A673 (cell line): ENCODE measurements at places on chromosomes 1 and 21.

DNA sequence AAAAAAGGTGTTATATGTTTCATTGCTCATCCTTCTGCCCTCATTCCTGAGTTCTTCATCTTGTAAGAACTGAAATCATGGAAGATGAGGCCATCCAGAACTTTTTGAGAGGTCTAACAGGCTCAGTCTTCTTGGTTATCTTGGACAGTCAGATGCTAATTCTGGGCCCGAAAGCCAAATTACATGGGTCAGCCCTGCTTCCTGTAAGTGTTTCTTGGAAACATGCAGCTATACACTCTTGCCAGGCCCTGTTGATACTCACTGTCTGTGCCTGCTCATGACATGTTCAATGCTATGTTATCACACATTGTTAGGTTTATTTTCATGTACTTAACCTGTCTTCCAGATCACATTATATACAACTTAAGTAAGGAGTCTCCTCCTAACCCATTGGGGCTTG, 542.5 kb downstream of the NUF2 start:
- no peak for DNase-seq
- H3K27me3 ChIP-seq = no peaks in the 10 kb centered on the region
- no peak overlapping the region for H3K27ac ChIP-seq

- no peak overlapping the region for H3K4me3 ChIP-seq
- H3K27ac ChIP-seq = no peak overlapping the region
- no peak for DNase-seq
- no peaks in the 10 kb centered on the region for H3K27me3 ChIP-seq
- no peaks in the 10 kb centered on the region for H3K36me3 ChIP-seq
These were observed 42.8 kb upstream of the ARTN start for GRCh38 chr1:43890815-43891214.

- no peaks in the 10 kb centered on the region for H3K36me3 ChIP-seq
- no peaks in the 10 kb centered on the region for H3K4me1 ChIP-seq
- no peak overlapping the region for H3K27ac ChIP-seq
These were observed 153.7 kb downstream of the KCNJ6 start for GRCh38 chr21:37762606-37763005.

DNA sequence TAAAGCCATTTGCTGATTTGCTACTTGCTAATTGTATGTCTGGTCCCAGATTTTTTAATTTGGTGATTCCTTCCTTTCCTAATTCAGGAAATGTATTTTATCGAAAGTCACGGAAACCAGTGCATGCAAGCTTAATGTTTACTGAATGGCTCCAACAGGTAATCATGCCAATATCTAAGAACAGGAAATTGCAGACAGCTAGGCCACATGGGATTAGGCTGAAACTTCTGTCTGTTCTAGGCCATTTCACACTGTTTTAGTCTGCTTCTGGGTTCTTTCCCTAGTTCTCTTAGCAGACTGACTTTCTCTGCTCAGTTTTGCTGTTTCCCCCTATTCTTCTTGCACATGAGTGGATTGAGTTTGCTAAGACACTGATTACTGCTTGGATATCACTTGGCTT, 111.4 kb downstream of the NTNG1 start:
- peak; percentile 90 for DNase-seq
- H3K4me1 ChIP-seq = peaks cover 91% of the 10 kb centered on the region
- peak overlapping the region; percentile 86 for H3K27ac ChIP-seq
- H3K27me3 ChIP-seq = no peaks in the 10 kb centered on the region
- H3K4me3 ChIP-seq = no peak overlapping the region
- no peaks in the 10 kb centered on the region for H3K36me3 ChIP-seq

- H3K27me3 ChIP-seq = no peaks in the 10 kb centered on the region
- no peaks in the 10 kb centered on the region for H3K36me3 ChIP-seq
- H3K27ac ChIP-seq = no peak overlapping the region
- no peak for DNase-seq
- peaks cover 4% of the 10 kb centered on the region for H3K4me1 ChIP-seq
These were observed 40.9 kb downstream of the TNFRSF9 start for GRCh38 chr1:7899741-7900140.

DNA sequence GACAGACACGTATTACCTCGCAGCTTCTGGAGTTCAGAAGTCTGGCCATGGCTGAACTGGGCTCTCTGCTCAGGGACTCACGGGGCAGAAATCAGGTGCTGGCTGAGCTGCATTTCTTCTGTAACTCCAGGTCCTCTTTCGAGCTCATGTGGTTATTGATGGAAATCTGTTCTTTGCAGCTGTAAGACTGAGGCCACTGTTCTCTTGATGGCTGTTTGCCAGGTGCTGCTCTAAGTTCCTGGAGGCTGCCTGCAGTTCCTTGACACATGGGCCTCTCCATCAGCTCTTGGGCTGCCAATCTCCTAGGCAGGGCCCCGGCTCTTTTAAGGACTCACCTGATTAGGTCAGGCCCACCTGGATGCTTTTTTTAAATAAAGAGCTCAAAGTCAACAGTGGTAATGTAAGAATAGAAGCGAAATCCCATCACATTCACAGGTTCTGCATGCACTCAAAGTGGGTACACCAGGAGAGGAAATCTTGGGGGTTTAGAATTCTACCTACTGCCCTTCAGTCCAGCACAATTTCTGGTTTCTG, 139.1 kb downstream of the KAZN start:
- H3K27ac ChIP-seq = no peak overlapping the region
- peaks cover 34% of the 10 kb centered on the region for H3K4me1 ChIP-seq
- H3K4me3 ChIP-seq = no peak overlapping the region
- no peak for DNase-seq

GRCh38 chr1:221823149-221823548, 81.3 kb upstream of the DUSP10 start:
- no peak overlapping the region for H3K4me3 ChIP-seq
- no peak for DNase-seq
- no peaks in the 10 kb centered on the region for H3K36me3 ChIP-seq
- no peak overlapping the region for H3K27ac ChIP-seq

- no peak overlapping the region for H3K4me3 ChIP-seq
- peaks cover 10% of the 10 kb centered on the region for H3K36me3 ChIP-seq
- H3K4me1 ChIP-seq = no peaks in the 10 kb centered on the region
- no peak overlapping the region for H3K27ac ChIP-seq
These were observed 4.2 kb upstream of the ANGPTL7 start for GRCh38 chr1:11184973-11185372.

DNA sequence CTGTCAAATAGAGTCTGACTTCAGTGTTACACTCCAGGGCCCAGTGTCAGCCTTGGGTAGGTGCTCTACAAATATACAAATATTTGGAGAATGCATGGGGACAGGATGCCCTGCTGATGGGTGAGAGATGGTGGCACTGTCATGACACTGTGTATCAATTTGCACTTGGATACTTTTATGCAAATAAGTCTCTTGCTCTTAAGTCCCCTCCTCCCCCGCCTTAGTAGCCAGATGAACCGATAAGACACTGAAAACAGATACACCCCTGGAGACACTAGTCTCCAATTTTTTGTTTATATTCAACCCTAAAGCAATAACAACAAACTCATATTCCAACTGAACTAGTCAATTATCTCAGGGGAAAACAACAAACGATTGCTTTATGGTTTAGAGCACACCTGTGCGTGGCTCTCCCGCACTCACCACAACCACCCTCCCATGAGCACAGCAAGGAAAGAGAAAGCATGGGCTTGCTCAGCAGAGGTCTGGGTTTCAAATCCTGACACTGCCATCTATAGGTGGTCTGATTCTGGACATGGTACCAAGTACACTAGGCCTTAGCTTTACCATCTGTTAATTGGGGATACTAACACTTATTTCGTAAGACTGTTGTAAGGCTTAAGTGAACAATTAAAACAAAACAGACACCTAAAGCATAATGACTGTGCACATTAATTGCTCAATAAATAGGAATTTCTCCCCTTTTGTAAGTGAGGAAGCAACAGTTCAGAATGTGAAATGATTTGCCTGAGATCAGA, 50.3 kb downstream of the HIVEP3 start:
- H3K27ac ChIP-seq = no peak overlapping the region
- H3K36me3 ChIP-seq = no peaks in the 10 kb centered on the region
- peaks cover 10% of the 10 kb centered on the region for H3K4me1 ChIP-seq

DNA sequence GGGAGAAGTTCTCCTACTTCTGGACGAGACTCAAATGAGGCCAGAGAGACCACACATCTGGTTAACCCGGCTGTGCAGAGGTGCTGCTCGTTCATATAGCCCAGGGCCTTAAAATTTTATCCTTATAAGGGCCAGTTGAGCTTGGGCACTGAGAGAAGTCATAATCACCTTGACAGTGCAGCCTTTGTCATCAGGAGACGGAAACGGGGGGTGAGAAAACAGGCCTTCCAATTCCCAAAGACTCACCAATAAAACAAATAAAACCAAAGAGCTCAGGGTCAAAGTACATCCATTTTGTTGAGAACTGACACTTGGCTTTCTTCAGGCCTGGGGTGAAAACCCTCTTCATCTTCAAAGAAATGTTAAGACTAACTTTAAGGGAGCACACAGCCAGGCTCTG, 167.1 kb downstream of the TGFBR3 start:
- DNase-seq = no peak
- no peaks in the 10 kb centered on the region for H3K36me3 ChIP-seq
- H3K4me1 ChIP-seq = no peaks in the 10 kb centered on the region
- H3K27ac ChIP-seq = no peak overlapping the region
- no peaks in the 10 kb centered on the region for H3K27me3 ChIP-seq

DNA sequence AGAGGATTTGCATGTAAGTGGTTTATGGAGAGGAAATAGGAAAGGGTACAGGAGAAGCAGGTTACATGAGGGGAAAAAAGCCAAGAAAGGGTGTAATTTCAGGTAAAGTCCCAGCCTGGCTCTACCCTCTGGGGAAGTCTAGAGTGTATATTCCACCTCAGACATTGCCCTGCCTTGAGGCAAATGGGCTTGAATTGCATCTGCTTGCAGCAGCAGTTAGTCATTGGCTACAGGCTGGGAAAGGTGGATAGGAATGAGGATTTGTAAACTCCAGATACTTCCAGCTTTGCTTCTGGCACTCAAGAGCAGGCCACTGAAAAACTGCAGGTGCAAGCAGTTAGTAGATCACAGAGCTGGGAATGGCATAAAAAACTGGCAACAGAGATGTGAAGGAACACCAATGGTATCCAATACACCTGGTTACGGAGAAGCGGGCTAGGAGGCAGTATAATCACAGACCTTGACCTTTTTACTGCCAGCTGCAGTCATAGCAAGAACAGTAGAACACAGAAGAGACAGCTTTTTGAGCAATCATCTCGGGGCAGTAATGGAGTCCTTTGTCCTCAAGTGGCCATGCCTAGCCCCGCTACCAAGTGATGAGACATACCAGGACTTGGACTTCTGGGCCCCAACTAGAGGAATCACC, 226.9 kb upstream of the NRIP1 start:
- H3K27ac ChIP-seq = no peak overlapping the region
- no peaks in the 10 kb centered on the region for H3K4me1 ChIP-seq

DNA sequence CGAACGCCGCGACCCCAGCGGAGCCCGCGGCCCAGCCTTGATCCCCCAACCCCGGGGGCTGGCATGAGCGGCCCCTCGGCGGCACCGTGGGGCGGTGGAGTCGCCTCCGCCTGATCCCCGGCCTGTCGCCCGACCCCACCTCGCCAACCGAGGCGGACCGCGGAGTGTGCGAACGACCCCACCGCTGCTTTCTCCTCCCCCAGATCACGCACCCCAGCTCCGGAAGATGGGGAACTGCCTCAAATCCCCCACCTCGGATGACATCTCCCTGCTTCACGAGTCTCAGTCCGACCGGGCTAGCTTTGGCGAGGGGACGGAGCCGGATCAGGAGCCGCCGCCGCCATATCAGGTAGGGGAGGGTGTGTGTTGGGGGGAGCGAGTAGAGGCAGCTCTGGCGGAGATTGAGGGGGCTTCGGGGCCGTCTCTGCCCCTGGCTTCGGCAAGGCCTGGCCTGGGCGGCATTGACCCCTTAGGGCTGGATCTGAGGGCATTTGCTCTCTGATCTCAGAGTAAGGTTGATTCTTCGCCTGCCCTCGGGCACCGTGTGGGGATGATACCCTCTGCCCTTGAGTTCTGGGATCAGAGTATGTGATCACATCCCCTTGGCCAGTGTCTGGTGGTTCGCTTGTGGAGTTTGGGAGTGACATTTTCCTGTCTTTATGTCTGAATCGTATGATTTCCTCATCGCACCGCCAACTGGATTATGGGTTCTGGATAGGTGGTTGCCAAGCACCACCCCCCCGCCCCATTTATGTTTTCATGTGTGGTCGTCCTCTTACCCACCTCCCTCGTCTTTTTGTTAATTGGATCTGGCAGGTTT, 668 bp downstream of the RNF11 start:
- H3K4me1 ChIP-seq = peaks cover 24% of the 10 kb centered on the region
- no peaks in the 10 kb centered on the region for H3K27me3 ChIP-seq
- no peaks in the 10 kb centered on the region for H3K36me3 ChIP-seq
- H3K4me3 ChIP-seq = peak overlapping the region; percentile 93

- H3K27me3 ChIP-seq = no peaks in the 10 kb centered on the region
- H3K27ac ChIP-seq = no peak overlapping the region
- peaks cover 20% of the 10 kb centered on the region for H3K4me1 ChIP-seq
These were observed 325.6 kb downstream of the RRAGC start for GRCh38 chr1:38533772-38534472.

DNA sequence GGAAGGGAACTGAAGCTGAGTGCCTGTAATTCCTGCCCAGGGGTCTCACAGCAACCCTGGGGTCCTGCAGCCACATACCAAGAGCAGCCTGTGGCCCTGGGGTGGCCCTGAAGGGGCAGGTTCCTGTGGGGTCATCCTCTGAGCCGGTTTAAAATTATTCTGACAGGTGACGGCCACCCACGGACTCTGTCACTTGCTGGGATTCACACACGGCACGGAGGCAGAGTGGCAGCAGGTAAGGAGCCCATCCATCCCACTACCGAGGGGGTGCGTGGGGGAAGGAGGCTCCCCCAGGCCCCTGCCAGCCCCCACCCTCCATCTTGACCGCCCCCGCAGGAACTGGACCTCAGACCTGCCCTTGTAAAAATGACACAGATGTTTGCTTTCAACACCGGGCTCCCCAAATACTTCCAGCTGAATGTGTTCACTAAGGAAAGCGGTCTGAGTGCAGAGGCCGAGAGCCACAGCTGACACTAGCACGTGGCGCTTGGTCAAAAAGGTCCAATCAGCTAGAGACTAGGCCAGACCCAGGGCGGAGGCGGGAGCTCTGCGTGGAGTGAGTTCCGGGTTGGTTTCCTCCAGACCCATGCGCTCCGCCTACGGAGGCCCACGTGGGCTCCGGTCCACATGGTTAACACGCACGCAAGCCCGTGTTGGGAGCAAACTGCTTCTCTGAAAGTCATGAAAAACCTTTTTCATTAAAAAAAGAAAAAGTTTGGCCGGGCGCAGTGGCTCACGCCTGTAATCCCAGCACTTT, 10.0 kb downstream of the YBEY start:
- peak overlapping the region; percentile 51 for H3K27ac ChIP-seq
- peaks cover 32% of the 10 kb centered on the region for H3K36me3 ChIP-seq
- no peaks in the 10 kb centered on the region for H3K27me3 ChIP-seq
- peak; percentile 25 for DNase-seq

- peaks cover 3% of the 10 kb centered on the region for H3K36me3 ChIP-seq
- no peaks in the 10 kb centered on the region for H3K4me1 ChIP-seq
- no peaks in the 10 kb centered on the region for H3K27me3 ChIP-seq
- no peak overlapping the region for H3K27ac ChIP-seq
- no peak for DNase-seq
These were observed 47.0 kb upstream of the MPC2 start for GRCh38 chr1:167983797-167984420.

GRCh38 chr1:32051706-32052105, 21.0 kb upstream of the TMEM39B start:
- peaks cover 19% of the 10 kb centered on the region for H3K4me1 ChIP-seq
- no peak overlapping the region for H3K4me3 ChIP-seq
- no peak for DNase-seq
- H3K27me3 ChIP-seq = no peaks in the 10 kb centered on the region
